Right kidney (tissue), 9 donors: ENCODE measurements at places on chromosomes 11 and 22.

- peak; percentile 47 for DNase-seq
Observed at GRCh38 chr11:65502555-65503367, 3.9 kb downstream of the MALAT1 start.

- peak; percentile 53 for DNase-seq
Observed at GRCh38 chr11:64285885-64286800, 495 bp downstream of the GPR137 start.

GRCh38 chr11:7643314-7643713 lies 30.0 kb downstream of the CYB5R2 start:
- no peak for DNase-seq

DNA sequence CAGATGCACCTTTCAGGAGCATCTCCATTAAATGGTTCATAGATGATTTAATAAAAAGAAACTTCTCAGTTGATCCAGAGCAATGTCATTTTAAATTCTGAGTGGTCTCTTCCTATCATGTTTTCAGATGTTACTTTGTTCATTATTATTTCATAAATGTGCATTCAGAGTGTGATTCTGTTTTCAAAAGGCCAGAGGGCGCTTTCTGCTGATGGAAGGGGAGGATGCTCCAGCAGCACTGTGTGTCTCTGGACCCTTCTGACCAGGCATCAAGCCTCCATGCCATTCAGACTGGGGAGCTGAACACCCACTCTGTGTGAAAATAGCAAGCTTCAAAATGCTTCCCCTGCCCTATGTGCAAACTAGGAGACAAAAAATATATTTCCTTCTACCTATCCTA lies 23.9 kb upstream of the CRTAM start:
- no peak for DNase-seq

DNA sequence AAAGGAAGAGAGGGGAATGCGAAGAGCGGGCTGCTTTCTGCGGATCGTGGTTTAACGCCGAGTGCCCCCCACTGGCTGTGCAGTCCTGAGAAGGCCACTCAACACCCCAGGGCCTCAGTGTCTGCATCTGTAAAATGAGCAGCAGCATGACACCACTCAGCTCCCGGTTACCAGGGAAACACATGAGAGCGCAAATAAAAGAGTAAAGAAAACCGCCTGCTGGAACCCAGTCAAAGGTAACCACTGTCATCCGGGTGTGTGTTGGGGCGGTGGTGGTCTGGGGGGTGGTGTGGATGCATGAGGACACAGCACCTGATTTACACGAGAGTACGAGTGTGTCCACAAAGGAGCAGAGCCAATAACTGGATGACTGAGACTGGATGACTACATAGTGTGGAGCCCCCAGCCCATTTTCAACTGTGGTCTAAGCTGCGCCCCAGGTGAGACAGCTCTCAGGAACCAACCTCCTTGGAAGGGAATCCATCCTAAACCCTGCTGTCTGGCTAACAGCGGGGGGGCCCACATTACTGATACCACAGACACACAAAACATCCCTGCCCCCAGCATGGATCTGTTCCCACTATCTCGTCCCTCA lies 5.7 kb downstream of the CELSR1 start:
- no peak for DNase-seq

DNA sequence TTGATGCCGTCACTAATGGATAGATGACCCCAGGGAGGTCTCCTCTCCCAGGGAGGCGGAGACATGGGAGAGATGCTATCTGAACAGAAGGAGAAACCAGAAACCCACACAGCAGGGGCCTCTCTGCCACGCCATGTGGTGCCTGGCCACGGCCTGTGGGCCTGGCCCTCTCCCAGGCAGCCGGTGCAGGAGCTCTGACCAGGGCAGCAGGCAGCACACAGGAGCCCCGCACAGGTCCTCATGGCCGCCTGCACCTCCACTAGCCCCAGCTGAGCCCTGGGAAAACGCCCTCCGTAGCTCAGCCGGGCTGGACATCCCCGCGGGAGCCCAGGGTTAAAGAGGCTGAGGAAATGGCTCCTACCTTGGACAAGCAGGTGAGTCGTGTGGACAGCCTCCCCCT lies 19.8 kb downstream of the IGSF9B start:
- no peak for DNase-seq

DNA sequence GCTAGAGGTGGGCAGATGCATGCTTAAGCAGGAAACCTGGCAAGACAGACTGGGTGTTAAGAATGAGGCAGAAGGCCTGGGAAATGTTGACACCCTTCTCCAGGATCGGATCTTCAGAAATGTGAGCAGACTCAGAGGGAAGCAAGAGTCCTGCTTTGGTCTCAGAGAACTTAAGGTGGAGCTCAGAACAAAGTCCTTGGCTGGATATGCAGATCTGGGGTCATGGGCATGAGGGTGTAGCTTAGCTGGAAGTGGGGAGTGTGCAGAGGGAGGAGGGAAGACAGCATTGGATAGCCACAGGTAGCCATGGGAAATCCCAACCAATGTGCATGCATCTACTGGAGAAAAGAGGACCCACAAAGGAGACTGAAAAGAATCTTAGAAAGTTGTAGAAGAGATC lies 58.6 kb upstream of the CDON start:
- no peak for DNase-seq

GRCh38 chr11:45818961-45819605 lies 14.1 kb downstream of the SLC35C1 start:
- no peak for DNase-seq

GRCh38 chr11:112878033-112878601 lies 83.1 kb upstream of the NCAM1 start:
- no peak for DNase-seq

DNA sequence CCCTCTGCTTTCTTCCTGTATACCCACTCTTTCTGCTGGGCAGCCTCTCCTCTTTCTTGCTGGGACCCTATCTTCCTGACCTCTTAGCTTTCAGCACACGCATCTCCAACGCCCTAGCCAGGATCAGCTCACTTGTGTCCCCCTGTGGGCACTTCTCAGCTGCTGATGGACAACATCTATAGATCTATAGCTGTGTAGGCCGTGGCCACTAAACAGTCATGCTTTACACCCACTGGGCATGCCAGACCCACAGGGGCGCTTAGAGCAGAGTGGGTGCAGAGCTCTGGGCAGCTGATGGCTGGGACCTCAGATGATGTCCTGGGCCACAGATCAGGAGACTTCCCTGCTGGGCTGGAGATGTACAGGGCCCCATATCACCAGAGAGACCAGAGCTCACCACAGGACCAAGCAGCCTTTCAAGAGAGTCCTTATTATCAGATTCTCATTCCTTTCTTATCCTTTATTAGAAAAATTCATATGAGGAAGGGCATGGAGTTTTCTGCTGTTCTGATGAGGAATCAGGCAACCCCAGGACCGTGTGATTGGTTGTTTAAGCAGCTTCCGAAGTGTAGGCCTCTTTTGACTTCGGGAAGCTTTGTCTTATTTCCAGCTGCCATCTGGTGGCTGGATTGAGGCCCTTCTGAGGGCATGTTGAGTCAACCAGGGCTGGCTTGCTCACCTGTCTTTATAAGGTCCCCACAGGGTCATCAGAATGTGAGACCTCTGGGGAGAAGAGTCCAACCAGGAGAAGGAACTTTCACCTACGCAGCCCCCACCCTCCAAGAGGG lies 60.5 kb downstream of the OSBP2 start:
- DNase-seq, result peak; percentile 31

- DNase-seq, result no peak
Observed at GRCh38 chr11:14359501-14360031, 583 bp upstream of the RRAS2 start.

GRCh38 chr11:18617688-18618341 lies 16.3 kb downstream of the SPTY2D1 start:
- no peak for DNase-seq
